ENCODE measurements at places on chromosomes 4 and X.

DNA sequence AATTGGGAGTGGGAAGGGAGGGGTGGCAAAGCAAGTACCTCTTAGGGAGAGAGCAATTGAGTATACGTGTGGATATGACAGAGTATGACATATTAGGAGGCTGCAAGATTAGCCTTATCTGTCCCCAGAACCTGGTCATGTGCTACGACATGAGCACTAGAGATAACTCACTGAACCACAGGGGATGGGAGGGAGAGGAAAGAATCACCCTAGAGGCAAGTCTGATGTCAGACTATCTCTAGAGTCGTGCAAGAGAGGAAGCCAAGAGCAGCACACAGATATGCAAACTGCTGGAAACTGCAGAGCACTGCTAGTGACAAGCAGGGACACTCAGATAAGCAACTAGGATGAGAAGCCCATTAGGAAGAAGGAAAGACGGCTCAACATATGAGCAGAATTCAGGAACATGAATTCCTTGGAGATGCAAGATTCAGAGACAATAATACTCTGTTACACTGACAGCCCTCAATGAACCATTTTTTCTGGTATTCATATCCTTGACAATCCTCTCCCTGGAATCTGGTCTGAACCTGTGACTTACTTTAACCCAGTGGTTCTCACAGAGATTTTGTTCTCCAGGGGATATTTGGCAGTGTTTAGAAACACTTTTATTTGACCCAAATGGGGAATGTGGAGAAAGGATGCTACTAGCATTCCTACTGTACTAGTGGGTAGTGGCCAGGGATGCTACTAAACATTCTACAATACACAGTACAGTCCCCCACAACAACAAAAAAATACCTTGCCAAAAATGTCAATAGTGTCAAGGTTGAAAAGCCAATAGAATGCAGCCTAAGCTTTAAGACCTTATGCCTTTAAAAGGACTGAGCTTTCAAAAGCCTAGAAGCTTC, 84.0 kb upstream of the BMP2K start:
- no peak for DNase-seq

DNA sequence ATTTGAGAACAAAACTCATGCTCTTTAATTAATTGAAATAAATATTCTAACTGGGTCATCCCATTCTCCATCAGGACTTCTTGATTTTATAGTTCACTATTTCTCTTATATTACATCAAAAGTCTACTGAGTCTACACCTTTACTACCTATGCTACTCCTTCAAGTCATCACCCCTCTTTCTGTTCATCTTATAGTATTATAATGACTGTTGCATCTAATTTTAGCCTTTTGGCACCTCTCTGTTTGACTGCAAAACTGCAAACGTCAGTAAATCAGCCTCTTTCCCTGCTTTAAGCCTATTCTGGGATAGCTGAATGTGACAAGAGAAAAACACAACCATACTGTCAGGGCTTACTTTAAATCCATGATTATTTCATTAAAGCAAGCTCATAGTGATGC, 639.1 kb downstream of the GABRG1 start:
- DNase-seq: no peak

GRCh38 chr4:106615961-106616360, 247.4 kb upstream of the GIMD1 start:
- DNase-seq: no peak

DNA sequence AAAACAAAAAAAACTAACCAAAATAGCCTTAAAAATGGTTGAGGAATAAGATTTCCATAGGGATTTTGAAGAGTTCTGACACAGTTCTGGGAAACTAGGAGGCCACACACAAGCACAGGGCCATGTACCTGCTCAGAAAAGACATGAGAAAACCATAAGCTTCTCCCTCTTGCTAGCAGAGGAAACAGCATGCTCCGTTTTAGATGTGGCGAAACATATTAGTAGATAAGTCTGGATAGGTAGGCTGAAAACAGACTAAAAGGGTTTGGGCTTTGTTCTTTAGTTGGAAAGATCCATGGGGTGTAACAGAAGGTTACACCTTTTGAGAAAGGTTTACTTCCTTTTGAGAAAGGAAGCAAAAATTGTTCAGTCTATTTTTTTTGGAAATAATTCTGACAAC, 10.9 kb downstream of the VSIG4 start:
- DNase-seq: no peak

DNA sequence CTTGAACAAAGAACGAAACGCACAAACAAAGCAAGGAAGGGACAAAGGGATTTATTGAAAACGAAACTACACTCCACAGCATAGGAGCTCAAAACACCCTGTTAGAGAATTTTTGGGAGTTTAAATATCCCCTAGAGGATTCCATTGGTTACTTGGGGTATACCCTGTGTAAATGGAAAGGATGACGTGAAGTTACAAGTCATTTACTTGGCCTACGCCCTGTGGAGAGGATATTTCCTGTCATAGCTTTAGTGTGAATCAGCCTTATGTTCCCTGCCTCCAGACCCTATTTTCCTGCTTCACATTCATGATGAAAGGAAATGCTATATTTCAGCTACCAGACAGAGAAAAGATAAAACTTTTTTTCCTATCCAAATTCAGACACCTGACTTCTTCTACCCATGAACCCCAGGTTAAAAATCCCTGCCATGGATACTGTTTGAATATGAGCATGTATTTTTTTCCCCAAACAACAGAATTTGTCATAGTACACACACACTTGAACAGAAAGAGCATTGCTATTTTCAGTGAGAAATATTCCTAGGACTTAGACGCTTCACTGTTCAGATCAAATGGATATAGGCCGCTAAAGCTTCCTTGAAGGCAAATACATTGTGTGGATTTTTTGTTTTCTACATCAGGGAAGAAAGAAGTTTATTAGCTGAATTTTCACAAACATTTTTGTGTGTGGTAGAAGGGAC, 20.4 kb downstream of the PIN4 start:
- DNase-seq: no peak

- no peak for DNase-seq
Observed at GRCh38 chr4:15965325-15965724, 2.4 kb upstream of the FGFBP2 start.

GRCh38 chr4:108620101-108620932, at the start of gene RPL34:
Gene RPL34, plus strand, starts transcription at chr4:108620576. Its CDS starts 1,384 bp downstream, at chr4:108621960.
- peak; percentile 29 for DNase-seq

All from H54 (cell line).